Stimulated activated CD8-positive, alpha-beta memory T cell treated with anti-CD3 and anti-CD28 coated beads, Interleukin-7, amount 100 ng/mL, for 48 hours (primary cell): ENCODE measurements at places on chromosomes 12 and 14.

DNA sequence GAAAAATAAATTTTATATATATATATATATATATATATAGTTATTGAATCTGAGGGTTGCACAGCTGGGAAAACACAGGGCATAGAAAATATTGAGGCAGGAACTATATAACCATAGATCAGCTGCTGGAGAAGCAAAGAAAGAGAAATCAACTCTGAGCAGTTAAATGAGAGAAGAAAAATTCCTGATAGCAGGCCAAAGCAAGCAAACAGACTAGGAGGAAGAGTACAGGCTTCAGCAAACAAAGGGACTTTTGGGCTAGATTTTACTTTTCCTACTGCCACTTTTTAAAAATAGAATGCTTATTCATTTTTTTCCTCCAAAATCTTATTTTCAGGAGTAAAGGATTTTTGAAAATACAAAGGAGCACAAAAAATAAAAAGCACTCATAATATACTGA is 216.0 kb upstream of the PRKD1 start:
- DNase-seq = no peak

DNA sequence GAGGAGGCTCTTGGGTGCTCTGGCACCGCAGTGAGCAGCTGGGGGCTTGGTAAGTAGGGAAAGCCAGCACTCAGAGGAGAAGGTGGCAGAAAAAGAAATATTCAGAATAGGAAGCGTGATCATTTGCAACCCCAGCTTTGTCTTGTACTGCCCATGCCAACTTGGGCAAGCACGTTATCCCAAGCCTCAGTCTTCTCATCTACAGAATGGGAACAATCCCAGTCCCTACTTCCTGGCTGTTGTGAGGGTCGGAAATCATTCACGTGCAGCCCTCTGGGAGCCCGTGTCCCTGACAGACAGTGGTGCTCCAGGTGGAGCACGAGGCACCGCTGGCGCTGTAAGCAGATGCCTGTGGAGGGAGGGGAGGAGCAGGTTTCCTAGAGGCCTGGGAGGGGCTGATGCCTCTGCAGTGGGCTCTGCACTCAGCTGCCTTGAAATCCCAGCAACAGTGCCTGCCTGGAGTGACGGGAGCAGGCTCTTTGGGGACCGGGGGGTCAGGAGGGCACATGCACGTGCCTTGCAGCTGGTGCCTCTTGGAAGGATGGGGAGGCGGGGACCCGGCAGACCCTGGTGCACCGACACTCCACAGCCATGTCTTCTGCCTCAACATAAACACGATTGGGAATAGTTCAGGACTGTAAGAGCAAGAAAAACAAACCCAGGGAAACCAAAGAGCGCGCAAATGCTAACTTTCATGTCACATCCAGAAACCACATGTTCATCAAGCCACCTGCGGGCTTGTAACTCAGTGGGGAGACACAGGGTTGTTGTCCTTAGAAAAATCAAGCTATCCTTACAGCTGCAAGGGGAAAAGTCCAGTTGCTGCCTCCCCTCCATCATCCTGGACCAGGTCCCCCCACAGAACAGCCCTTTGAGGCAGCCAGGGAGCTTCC is 86.5 kb upstream of the DIO3 start:
- DNase-seq = no peak

DNA sequence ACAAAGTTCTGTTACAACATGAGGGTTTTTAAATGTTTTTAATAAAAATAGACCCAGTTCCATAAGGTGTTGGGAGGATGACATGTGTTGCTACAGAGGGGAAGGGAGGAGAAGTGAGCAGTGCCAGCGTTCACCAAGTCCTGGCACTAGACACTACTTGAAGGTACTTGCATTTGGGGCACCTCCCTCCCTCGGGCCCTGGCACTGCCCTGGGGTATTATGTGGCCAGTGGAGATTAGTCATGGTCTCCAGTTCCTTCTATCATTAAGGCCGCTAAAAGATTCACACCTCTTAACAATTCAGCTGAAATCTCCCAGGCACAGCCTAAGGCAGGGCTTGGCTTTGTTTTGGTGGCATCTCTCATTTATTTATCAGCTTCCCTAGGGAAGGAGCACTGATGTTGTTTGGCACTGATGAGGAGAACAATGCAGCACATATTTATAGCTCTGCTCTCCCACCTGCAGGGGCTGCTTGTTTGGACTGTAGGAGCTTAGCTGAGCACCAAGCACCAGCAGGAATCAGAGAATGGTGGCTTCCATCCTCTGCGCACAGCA is 155.5 kb upstream of the NTF3 start:
- DNase-seq = no peak

DNA sequence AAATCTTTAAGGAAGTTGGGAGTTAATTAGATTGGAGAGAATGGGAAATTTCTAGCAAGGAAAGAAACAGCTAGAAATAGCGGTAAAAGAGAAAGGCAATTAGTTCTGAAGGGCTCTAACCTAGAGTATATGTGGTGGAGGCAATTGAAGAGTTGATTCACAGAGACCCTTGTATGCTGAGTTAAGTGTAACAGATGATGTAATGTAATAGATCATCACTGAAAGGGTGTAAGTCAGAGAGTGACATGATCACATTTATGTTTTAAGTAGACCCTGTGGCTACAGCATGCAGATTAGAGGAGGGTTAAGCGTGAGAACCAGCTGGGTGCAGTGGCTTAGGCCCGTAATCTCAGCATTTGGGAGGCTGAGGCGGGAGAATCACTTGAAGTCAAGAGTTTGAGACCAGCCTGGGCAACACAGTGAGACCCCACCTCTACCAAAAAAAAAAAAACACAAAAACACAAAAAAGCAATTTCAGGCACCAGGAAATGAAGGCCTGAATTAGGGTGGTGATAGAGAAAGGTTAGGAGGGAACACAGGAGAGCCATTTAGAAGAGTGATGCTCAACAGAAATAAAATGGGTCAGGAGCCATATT is 3.0 kb downstream of the RBP5 start:
- no peak for DNase-seq

DNA sequence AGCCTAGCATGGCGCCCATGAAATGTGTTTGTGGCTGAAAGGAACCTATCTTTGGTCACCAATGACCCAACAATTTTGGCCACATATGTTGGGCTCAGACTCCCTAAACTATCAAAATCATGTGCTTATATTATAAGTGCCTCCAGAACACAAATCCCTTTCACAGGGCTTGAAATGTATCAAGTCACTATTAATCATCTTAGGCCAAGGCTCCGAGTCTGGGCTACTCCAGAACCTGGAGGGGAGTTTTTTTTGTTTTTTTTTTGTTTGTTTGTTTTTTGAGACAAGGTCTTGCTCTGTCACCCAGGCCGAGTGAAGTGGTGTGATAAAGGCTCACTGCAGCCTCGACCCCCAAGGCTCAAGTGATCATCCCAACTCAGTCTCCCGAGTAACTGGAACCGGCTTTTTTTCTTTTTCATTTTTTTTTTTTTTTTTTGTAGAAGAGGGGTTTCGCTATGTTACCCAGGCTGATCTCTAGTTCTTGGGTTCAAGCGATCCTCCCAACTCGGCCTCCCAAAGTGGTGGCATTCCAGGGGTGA is 989 bp upstream of the DRAM1 start:
- DNase-seq = no peak

GRCh38 chr12:124686370-124687173 is 119.2 kb upstream of the NCOR2 start:
- DNase-seq = no peak

DNA sequence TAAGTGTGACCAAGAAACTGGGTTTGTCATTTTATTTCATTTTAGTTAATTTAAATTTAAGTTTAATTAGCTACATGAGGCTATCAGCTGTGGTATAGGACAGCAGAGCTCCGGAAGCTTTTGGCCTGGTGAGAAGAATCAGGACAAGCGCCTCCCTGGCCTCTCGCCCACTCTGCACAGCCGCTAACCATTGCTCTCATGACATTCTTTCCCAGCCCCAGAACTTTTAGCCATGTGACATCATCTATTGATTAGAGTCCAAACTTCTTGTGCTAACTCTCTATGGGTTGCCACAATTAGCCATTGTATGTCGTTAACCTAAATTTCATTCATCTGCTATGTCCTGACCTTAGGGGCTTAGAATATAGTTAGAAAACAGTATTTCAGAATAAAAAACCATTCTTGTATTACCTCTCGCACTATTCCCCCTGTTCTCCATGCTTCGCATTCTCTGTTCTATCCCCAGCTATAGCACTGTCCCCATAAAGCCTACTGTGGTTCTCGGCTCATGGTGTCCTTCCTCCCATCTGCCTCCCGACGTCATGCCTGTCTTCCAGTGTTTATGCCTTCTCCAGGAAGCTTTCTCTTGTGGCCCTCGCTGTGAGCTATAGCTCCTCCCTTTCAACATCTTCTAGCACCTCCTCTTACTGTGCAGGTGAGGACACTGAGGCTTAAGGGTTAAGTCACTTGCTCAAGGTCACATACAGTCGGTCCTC is 23.5 kb downstream of the SSH1 start:
- DNase-seq = no peak

- no peak for DNase-seq
Measured at GRCh38 chr12:43891856-43892574, 56.1 kb downstream of the TMEM117 start.

DNA sequence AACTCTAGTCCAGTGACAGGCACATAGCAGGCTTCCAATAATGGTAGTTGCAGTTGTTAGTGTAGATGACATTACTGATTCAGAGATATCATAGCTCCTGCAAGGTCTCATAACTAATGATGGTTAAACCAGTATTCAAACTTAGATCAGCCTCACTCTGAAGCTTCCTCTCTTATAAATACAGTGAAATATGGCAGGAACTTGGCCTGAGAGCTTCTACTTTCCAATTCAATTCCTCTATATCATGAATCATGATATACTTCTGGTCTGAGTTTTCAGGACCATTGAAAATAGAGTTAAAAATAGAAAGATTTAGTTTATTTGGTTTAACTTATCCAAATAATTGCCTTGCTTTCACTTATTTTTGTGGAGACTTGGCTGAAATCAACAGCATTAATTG is 167.5 kb upstream of the NOVA1 start:
- no peak for DNase-seq

GRCh38 chr14:20436363-20436755 is 393 bp upstream of the KLHL33 start:
- DNase-seq = no peak

DNA sequence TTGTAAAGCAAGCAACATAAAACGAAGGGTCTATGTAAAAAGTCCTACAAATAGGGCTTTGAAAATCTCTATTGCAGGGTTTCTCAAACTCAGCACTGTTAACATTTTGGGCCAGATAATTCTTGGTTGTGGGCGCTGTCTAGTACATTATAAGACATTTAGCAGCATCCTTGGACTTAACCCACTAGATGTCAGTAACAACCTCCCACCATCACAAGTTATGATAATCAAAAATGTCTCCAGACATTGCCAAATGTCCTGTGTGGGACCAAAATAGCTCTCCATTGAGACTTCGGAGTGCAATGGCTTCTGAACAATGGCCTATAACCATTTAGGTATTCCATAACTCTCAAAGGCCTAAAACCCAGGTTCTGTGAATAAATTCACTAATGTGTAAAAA is 22.9 kb upstream of the DHRS7 start:
- DNase-seq = no peak

DNA sequence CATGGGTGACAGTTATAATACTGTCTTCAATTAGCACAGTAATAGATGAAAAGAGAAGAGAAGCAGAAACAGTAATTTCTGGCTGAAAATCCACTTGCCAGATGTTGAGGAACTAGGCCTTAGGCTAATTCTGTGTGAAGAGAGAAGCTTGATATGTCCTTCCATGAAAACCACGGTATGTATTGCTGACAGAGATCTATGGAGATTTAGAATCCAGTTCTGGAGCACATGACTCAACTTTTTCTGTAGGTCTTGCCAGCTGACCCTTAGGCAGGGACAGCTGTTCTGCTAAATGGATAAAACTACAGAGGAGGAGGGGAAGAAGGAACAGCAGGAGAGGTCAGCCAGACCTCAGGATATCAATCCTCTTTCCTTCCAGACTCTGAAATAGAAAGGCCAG is 211.5 kb downstream of the PRKD1 start:
- DNase-seq = no peak

DNA sequence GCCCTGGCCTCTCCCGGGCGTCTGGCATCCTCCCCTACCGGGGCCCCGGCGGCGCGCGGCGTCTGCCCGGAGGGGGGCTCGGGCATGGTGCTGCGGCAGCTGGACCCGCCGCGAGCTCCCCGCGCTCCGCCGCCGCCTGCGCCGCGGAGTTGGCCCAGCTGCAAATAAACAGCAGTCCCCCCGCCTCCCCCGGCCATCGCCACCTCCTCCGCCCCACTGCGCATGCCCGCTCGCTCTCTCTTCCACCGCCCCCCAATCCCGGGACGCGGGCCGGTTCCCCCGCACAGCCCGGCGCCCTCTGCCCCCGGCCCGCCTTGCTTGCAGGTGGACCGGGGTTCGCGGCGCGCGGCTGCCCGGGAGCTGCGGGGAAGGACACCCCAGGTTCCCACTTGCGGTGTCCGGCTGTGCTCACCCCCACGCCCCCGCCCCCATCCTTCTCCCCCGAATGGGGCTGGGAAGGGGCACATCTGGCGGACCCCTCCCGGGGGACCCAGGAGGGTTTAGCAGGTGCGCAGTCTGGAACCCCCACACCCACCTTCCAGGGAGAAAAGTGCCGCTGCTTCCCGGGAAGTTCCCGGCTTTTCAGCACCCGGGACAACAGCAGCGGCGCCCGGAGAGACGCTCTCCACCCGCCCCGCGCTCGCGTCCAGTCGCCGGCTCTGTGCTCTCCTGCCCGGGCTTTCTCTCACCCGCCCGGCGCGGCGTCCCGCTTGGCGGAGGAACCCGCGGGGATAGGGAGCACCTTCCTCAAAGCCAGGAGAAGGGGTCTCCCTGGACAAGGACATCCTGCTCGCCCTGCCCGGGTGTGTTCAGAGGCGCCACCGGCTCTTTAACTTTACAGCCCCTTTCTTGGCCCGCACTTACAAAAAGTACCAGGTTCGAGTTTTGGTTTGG is at the start of gene TMTC1:
TSS of gene TMTC1 (minus strand) at position 170 of the 894 bp plus-strand sequence. CDS start 191 bp downstream, outside the sequence.
- no peak for DNase-seq

DNA sequence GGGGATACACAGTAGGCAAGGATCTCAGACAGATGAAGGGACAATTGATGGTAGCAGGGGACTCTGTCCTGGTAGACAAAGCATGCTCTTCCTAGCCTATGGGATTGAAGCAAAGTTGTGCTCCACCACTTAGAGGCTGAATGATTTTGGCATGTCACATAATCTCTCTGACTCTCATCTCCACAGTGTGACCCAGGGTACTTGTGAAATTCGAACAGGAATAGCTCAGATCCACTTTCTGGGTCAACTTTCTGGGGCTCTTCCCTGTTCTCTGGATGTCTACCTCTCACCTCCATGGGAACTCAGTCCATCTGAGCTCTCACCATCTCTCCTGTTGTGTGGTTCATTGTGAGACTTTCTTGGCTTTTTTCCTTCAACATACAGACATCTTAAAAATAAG is 1.7 kb upstream of the DCD start:
- DNase-seq = no peak

DNA sequence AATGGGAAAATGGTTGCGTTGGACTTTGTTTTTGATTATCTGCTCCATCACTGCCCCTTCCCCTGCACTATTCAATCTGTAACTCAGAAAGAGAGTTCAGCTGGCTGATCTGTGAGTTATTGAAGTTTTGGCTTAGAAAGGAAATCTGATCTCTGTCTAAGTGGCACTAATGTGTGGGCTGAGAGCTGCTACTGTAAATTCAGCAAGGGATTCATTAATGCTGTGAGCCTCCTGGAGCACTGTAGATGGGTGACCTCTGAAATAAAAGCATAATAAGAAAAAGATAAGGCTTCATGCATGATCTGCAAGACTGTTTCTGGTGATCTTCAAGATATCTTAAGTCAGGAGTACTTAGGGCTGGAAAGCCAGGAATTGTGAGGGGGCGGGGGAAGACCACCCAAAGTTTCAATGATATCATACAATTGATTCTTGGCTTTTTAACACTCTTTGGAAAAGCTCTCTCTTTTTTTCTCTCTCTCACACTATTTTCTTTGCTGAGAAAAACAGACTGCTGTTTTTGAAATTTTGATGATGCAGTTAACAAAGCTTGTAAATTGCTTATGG is 101.1 kb downstream of the C12orf75 start:
- no peak for DNase-seq
